ENCODE measurements at places on chromosomes 4 and X. TPM values are rescaled to one million over a fixed set of nuclear protein-coding genes. Genes with fewer than 3 reads are reported as not detected.

GRCh38 chr4:52657618-52658501, 1.2 kb downstream of the USP46 start:
- DNase-seq = peak; percentile 30

The DUSP9 gene
- not detected for total RNA-seq

- DNase-seq = no peak
Observed at GRCh38 chr4:183926950-183927349, 21.8 kb downstream of the STOX2 start.

DNA sequence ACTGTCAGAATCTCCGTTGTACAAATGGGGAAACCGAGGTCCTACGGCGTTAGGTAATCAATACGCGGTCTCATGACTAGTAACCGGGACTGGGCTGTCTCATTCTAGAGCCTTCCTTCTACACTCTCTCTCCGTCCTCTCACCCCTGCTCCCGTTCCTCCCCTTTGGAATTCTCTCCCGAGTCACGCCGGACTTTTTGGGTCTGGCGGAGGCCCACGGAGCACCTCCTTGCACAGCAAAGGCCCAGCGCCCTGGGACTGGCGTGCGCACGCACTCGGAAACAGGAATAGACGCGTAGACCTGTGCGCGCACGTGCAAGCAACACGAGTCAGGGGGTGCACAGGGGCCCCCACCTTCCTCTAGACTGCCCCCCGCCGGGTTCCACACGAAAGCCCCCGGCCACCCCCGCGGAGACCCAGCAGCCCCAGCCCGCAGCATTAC, 361 bp downstream of the QDPR start:
- DNase-seq = peak; percentile 57

DNA sequence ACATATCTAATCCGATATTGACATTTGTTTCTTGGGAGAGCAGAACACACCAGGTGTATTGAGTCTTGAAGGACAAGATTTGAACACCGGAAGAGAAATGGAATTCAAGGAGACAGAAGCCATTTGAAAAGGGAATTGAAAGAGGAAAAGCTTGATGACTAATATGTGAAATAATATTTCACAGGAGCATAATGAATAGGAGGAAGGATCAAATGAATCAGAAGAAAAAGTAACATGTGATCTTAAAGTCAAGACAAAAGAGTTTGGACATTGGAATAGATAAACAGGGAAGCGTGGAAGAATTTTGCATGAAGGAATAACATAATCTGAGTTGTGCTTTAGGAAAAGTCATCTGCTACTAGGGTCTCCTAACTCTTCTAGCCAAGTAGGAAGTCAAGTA, 145.5 kb upstream of the PDHA2 start:
- DNase-seq = no peak

The USP38 gene
- 19.4 TPM for total RNA-seq

DNA sequence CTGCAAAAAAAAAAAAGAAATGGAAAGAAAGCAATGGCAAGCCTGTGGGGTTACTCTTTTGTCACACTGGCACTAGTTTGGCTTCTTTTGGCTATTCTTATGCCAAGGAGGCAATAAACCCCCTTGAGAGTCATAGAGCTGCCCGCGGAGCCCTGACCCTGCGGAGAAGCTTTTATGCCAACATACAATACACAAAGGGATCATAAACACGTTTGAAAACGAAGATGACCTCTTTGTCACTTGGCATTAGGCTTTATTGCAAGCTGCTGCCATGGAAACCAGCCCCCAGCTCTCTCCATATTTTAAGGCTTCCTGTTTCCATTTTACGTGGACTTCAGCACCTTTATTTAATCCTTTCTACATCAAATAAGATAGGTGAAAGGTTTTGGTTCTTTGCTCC, 7.6 kb downstream of the NEUROG2 start:
- DNase-seq = no peak

The COL4A6 gene
- total RNA-seq = 58.3 TPM

- DNase-seq = no peak
Observed at GRCh38 chrX:124407226-124407625, 60.9 kb downstream of the SH2D1A start.

DNA sequence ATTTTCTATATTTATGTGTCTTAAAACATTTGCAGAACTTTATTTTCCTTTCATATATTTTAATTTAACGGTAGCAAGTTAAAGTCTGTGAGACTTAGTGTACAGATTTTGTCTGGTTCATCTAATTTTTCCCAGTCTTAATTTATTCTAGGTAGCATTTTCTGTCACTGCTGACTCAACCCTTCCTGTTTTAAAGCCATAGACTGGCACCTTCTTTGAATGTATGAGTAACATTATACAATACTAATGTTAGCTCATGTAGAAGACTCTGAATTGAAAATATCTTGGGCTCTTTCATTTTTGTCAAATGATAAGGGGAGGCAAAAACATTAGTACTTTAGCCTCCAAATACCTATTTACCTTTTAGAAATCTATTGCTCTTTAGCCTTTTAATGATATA, 43.6 kb downstream of the BLTP1 start:
- no peak for DNase-seq

GRCh38 chrX:14934423-14934822, 61.2 kb downstream of the MOSPD2 start:
- DNase-seq = no peak

GRCh38 chrX:72314881-72315280, 9.2 kb upstream of the CITED1 start:
- no peak for DNase-seq

GRCh38 chr4:150680651-150681050, 98.7 kb downstream of the MAB21L2 start:
- no peak for DNase-seq

The DKC1 gene
- 149 TPM for total RNA-seq

The MAGEA12 gene
- total RNA-seq = not detected

DNA sequence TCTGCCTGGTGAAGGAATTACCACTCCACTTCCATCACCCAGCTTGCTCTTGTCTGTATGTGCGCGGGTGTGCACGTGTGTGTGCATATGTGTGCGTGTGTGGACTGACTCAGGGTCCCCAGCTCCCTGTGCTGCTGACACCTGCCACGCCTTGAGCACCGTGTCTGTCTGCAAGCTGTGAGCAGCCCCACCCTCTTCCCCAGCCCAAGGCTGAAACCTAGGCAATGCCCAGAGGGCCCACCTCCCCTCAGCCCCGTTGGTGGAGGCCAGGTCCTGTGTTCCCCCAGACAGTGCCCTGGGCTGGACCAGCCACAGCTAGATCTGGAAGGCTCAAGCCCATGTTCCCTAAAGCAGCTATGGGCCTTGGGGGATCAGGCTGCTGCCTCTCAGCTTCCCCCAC, 2.0 kb upstream of the CCNQ start:
- DNase-seq = no peak

The SMIM10 gene
- total RNA-seq = not detected

- no peak for DNase-seq
Observed at GRCh38 chrX:13983734-13984133, 46.0 kb downstream of the GEMIN8 start.

- DNase-seq = no peak
Observed at GRCh38 chr4:1249731-1250526, 999 bp upstream of the CTBP1 start.

DNA sequence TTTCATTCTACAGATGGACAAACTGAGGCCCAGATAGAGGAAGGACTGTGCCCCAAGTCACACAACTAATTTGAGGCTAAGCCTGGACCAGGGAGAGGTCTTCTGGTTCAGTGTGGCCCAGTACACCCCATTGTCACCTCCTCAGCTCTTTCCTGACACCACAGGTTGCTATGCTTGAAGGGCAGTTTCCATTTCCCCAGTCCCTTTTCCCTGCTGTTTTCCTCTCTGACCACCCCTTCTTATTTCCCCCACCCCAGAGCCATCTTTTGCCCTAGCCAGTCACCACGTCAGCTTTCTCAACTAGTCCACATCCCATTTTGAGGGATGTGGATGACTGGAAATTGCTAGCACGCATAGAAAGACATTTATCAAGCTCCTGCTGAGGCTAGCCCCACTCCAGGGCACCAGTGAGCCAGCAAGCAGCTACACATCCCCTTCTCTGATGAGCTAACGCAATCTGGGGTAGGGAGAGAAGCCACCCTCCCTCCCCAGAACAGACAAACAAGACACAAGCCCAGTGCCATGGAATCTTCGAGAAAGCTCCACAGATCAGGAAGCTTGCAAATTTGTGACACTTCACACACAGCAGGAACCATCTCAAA, 1.3 kb downstream of the GABRE start:
- peak; percentile 39 for DNase-seq

- no peak for DNase-seq
Observed at GRCh38 chr4:148060264-148061140, 328.6 kb downstream of the ARHGAP10 start.

GRCh38 chr4:6180841-6181631, 19.3 kb downstream of the JAKMIP1 start:
- no peak for DNase-seq

- DNase-seq = no peak
Observed at GRCh38 chr4:95499291-95499696, 49.5 kb downstream of the UNC5C start.

The FBXL5 gene
- total RNA-seq = 96.8 TPM

DNA sequence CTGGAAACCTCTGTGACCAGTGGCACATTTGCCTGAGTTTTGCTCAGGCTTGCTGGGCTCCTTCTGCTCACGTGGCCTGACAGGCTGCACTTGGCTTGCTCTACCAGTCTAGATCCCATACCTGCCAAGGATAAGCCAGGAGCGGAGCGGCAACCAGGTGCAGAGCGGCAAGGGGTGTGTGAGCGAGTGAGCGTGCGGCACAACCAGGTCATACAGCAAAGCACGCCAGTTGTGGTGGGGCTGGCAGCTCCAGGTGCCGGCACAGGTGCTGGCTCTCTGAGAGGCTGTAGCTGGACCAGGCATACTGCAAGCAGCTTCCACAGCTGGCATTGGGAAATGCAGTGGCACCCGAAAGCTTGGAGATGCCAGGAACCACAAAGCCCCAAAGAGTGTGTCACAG, 1495.1 kb downstream of the PCDH7 start:
- DNase-seq = no peak

- peak; percentile 56 for DNase-seq
Observed at GRCh38 chrX:136711147-136711546, 63.2 kb downstream of the CD40LG start.

The MAOA gene
- 9.8 TPM for total RNA-seq
